ENCODE measurements at places on chromosomes 5 and 9. TPM values are rescaled to one million over a fixed set of nuclear protein-coding genes. Genes with fewer than 3 reads are reported as not detected.

PCDHAC2 gene
- 3.7 TPM for total RNA-seq

GRCh38 chr5:159951387-159951786, 35.1 kb downstream of the ADRA1B start:
- no peaks in the 10 kb centered on the region for H3K36me3 ChIP-seq
- no peaks in the 10 kb centered on the region for H3K4me1 ChIP-seq

DNA sequence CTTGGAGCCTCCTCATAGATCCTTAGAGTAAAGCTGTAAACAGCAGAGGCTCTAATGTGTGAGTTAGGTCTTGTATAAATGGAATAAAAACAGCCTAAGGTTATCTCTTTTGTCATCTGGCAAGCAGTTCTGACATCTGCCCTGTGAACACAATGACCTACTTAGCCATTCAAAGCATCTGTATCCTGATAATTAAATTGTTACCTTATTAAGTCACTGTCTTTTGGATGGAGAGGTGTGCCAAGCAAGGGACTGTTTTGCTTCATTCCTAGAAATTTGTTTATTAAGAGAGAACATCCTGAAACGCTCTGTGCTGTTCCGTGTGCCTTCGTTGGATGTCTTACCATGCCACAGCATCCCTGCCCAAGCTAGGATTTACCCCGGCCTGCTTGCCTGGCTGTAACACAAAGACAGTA, 1.5 kb downstream of the LSM11 start:
- H3K36me3 ChIP-seq = no peaks in the 10 kb centered on the region
- peaks cover 17% of the 10 kb centered on the region for H3K4me1 ChIP-seq
- no peak overlapping the region for H3K27ac ChIP-seq
- H3K4me3 ChIP-seq = no peak overlapping the region
- H3K27me3 ChIP-seq = no peaks in the 10 kb centered on the region

ZFYVE16 gene
- 34.5 TPM for total RNA-seq

GRCh38 chr5:142784401-142784955, 14.3 kb downstream of the ARHGAP26 start:
- H3K36me3 ChIP-seq = no peaks in the 10 kb centered on the region
- H3K27me3 ChIP-seq = no peaks in the 10 kb centered on the region
- DNase-seq = no peak

DNA sequence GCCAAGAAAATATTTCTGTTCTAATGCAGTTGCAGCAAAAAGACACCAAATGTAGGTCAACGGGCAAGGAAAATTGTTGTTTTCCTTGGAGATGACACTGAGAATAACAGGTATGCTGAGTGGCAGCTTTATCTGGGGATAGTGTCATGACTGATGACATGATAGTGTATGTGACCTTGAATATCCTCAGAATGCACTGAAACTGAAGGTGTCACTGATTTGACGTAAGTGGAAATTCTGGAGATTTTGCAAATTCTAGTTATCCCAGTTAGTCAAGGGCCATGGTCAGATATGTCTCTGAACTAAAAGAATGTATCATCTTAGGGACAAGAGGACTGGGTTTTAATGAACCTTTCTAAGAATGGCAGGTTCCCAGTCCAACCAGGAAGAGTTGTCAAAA, 138.0 kb upstream of the C9orf72 start:
- H3K4me3 ChIP-seq = no peak overlapping the region
- no peaks in the 10 kb centered on the region for H3K36me3 ChIP-seq
- H3K4me1 ChIP-seq = no peaks in the 10 kb centered on the region
- H3K27me3 ChIP-seq = no peaks in the 10 kb centered on the region
- DNase-seq = no peak
- H3K27ac ChIP-seq = no peak overlapping the region
